Stimulated activated CD8-positive, alpha-beta memory T cell treated with anti-CD3 and anti-CD28 coated beads, Interleukin-15, amount 100 ng/mL, for 4 hours (primary cell): ENCODE measurements at places on chromosomes 1 and 21.

- no peak for DNase-seq
These were observed 51.9 kb upstream of the PRRC2C start for GRCh38 chr1:171433451-171433850.

GRCh38 chr1:60866917-60867531 lies 215.3 kb upstream of the NFIA start:
- DNase-seq = no peak

DNA sequence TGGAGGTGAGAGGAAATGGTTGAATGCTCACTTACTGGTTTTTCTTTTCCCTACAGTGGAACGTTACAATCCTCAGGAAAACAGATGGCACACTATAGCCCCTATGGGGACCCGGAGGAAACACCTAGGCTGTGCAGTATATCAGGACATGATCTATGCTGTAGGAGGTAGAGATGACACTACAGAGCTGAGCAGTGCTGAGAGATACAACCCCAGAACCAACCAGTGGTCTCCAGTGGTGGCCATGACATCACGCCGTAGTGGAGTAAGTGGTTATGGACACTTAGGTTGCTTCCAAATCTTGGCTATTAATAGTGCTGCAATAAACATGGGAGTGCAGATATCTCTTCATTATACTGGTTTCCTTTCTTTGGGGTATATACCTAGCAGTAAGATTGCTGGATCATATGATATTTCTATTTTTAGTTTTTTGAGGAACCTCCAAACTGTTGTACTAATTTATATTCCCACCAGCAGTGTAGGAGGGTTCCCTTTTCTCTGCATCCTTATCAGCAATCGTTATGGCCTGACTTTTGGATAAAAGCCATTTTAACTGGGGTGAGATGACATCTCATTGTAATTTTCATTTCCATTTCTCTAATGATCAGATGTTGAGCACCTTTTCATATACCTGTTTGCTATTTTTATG lies 48.8 kb upstream of the DARS2 start:
- DNase-seq = no peak

DNA sequence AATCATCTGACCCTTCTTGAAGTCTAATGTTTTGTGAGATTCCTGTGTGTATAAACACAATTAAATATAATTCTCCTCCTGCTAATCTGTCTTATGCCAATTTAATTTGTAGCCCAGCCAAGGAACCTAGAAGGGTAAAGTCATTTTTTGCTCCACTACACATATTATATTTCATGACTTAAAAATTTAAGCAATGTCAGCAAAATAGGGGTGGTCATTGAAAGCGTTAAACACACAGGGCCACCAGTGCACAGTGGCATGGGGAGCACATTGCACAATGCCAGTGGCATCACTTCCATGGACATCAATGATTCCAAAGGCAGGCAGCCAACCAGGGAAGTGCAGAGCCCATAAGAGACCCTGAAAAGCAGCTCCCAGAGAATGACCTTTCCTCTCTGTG lies 166.1 kb downstream of the AJAP1 start:
- DNase-seq = no peak

DNA sequence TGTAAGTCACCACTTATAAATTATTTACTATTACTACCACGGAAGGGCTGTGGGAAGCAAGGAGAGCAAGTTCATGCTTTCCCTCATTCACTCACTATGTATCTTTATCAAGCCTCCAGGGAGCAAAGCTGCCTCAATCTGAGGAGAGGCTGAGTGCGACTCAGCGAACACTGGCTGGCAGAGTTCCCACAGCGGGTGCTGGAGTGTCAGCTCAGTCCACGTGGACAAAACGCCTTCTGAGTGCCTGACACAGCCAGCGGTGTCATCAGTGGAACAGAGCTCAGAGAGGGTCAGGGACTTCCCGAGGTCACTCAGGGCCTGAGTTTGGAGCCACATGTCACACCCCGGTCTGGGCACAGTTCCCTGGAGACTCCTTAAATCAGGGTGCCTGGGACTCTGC lies 16.9 kb downstream of the MATN1 start:
- DNase-seq = no peak

DNA sequence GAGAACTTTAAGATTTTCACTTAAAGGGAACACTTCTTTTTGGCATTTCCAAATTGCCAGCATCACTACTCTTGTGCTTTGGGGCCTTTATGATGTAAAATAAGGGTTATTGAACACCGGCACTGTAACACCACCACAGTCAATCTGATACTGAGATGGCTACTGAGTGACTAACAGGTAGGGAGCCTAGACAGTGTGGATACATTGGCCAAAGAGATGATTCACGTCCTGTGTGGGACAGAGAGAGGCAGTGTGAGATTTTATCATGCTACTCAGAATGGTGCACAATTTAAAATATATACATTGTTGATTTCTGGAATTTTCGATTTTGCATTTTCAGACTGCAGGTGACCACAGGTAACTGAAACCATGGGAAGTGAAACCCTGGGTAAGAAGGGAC lies 261.6 kb downstream of the SPATA17 start:
- no peak for DNase-seq

DNA sequence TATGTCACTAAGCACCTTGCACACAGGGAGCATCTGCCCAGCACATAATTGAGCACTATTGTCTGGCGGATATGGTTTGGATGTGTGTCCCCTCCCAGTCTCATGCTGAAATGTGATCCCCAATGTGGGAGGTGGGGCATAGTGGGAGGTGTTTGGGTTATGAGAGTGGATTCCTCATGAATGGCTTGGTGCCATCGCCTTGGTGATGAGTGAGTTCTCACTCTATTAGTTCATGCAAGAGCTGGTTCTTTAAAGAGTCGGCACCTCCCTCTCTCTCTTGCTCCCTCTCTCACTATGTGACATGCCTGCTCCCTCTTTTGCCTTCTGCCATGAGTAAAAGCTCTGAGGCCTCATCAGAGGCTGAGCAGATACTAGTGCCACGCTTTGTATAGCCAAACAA lies 9.5 kb downstream of the CTSK start:
- DNase-seq = no peak

GRCh38 chr1:214271174-214271858 lies 9.6 kb upstream of the SMYD2 start:
- no peak for DNase-seq

DNA sequence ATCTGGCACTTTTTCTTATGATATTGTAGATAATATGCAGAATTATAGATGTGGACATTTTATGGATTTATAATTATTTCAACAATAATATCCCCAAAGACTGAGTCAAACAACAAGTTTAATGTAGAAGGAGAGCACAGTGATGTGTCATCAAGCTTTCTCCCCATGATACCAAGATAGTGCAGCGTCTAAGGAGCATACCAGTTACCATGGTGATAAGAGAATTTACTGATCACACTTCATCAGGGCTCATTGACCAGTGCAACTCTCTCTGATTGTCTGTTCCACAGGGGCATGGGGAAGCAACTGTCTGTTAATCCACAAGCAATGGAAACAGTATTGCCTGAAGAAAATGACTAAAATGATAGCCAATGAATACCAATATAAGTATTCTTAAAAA lies 209.6 kb upstream of the DPYD start:
- no peak for DNase-seq

- no peak for DNase-seq
These were observed 43.5 kb upstream of the ADARB1 start for GRCh38 chr21:45030682-45031570.

DNA sequence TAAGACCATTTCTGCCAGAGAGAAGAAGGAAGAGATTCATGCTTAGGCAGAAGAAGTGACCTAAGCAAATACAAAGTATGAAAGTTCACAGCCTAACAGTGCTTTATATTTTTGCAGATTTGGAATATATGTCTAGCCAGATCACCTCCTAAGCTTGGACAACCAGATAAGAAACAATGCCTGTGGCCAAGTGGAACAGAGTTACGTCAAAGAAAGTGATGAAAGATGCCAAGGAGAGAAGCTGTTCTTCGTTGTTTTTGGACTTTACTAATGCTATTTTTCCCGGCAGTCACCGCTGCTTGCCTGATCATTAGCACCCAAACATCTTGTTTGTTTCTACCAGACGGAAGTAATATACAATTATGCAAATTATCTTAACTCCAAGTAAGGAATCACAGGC lies 489.2 kb upstream of the C1orf87 start:
- no peak for DNase-seq

GRCh38 chr1:87030740-87031690 lies 116.6 kb downstream of the HS2ST1 start:
- no peak for DNase-seq

DNA sequence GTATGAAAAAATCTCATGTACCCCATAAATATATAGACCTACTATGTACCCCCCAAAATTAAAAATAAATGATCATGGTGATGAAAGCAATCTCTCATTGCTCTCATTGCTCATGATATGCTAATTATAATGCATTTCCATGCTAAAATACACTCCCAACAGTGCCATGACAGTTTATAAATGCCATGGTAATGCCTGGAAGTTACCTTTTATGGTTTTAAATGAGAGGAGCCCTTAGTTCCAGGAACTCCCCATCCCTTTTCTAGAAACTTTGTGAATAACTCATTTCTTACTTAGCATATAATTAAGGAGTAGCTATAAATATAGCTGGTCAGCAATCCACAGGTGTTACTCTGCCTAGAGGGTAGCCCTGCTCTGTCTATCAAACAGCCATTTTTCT lies 166.1 kb upstream of the RGS18 start:
- no peak for DNase-seq

DNA sequence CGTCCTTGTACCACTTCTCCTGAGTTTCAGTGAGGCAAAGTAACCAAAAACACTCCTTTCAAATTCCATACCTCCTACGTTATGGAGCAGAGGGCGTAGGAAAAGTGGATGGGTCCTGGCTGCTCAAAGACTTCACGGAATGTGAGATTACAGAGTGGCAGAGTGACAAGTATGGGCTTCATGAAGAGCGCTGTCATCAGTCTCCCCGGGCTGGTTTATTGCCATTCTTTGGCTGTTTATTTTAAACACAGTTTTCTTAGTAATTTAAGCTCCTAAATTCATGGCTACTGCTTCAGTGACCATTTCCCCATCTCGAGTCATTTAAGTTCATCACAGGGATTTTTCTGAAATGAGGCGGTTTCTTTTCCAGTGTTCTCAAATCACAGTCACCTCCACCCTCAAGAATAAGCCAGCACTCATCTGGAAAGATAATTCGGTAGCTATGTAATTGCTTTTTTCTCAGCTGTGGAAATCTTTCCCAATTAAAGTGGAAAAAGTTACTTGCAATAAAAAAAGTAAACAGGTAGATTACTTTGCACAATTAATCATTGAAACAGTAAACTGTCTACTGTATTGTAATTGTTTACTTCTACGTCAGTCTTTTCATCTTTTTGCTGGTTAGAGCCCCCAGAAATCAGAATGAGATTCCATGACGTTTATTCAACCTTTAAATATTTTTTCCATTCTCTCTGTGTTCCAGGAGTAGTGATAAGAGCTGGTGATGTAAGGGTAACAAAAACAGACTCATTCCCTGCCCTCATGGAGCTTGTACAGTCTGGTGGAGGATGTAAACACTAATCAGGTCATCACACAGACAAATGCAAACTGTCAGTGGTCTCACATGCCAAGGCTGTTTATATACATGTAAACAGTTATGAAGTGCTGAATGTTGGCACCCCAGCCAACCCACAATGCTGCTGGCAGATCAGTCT lies 3.0 kb upstream of the SMYD2 start:
- no peak for DNase-seq

DNA sequence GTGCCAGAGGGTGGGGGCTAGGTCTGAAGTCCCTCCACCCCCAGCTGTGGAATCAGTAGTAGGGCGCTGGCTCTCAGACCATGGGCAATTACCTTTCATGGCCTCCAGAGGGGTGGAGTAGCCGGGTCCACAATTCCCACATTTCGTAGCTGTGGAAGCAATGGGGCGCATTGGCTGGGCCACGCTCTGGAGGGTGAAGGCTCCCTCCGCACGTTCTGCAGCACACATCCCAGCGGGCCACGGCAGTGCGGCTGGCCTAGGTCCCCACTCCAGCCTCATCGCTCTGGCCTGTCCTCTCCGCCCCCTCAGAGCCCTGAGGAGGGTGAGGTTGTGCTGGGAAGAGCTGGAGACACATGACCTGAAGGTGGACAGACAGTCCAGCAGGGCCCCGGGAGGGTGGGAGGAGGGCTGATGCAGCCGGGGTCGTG lies 2.9 kb downstream of the SELENBP1 start:
- DNase-seq = no peak

DNA sequence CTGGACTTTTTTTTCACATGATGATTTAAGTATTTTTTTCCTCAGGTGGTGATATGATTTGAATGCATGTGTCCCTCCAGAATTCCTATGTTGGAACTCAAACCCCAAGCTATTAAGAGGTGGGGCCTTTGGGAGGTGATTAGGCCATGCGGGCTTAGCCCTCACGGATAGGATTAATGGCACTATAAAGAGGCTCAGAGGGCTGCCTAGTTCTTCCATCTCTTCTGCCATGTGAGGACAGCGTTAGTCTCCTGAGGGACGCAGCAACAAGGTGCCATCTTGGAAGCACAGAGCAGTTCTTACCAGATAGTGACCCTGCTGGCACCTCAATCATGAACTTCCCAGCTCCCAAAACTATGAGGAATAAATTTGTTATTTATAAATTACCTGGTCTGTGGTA lies 18.3 kb upstream of the RBBP5 start:
- no peak for DNase-seq

DNA sequence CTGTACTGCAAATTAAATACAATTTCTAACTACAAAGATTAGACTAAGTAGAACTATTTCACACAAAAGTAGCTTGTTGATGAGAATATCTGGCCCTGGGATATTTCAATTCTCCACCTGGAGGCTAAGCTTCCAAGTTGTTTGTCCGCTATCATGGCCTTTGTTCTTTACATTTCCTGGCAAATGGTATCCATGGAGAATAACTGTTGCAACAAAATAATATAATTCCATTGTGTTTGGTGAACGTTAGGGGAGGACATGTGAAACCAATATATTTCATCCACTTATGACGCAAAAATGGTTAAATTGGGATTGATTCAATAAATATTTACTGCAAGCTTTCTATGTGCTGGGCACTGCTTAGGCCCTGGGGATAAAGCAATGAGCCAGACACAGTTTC lies 565.4 kb downstream of the PTPRC start:
- no peak for DNase-seq

DNA sequence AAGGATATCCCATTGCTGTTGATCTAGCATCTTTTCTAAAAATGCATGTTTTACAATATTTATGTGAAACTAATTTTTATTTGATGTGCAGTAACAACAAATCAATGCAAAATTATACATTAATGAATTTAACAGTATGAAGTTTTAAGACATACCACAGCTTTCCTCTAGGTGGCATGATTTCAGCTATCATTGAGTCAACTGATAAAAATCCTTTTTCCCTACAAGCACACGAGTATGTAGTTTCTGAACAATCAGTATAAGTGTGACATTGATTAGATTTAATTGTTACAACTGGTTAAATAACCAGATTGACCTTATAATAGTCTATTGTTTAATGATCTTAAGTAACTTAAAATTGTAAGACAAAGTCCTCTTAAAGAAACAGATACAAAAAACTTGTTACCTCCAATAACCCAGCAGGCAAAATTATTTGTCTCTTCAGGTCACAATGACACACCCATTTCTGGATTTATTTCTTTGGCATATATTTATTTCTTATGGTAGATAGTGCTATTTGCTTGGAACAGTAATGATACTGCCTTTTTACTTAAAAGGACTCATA lies 5.8 kb upstream of the TGFB2 start:
- no peak for DNase-seq

- no peak for DNase-seq
These were observed 123.0 kb upstream of the IGSF21 start for GRCh38 chr1:17984583-17984982.
